ENCODE measurements at places on chromosomes 12 and 14.

GRCh38 chr12:15636060-15636890, 152.9 kb downstream of the EPS8 start:
- DNase-seq, result no peak

DNA sequence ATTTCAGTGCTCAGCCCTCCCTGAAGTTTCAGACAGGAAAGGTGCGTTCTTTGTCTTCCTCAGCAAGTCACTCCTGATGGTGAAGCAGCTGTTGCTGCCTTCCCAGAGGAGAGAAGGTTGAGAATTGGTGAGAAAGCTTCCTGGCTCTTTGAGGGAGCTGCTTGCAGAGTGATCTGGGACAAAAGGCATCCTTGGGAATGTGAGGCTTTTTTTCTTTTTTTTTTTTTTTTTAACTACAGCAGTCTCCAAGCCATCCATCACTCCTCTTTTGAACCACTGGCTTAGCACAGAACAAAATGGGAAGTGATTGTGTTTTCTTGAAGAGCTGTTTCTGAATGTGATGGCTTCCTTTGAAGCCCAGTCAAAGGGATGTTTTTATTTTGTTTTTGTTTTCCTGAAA, 120.4 kb upstream of the LRIG3 start:
- no peak for DNase-seq

- DNase-seq, result no peak
Observed at GRCh38 chr12:6641131-6641530, 5.4 kb upstream of the LPAR5 start.

- DNase-seq, result no peak
Observed at GRCh38 chr14:76810953-76811400, 1.7 kb downstream of the ANGEL1 start.

- DNase-seq, result no peak
Observed at GRCh38 chr14:75147423-75148071, 20.7 kb upstream of the NEK9 start.

- no peak for DNase-seq
Observed at GRCh38 chr12:40292788-40293429, 68.1 kb downstream of the LRRK2 start.

DNA sequence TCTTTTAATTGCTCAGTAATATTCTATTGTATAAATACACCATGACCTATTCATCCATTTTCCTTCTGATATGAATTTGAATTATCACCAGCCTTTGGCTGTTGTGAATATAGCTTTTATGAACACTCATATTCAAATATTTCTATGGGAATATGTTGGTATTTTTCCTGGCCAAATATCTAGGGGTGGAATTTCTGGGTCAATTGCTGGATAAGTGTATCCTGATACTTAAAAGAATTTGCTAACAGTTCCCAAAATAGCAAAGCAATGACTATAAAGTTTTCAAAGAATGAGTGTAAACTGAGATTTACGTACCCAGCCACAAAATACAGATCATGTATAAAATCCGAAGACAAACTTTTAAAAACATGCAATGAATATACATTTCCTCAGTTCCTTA, 148.7 kb upstream of the CLEC14A start:
- no peak for DNase-seq

DNA sequence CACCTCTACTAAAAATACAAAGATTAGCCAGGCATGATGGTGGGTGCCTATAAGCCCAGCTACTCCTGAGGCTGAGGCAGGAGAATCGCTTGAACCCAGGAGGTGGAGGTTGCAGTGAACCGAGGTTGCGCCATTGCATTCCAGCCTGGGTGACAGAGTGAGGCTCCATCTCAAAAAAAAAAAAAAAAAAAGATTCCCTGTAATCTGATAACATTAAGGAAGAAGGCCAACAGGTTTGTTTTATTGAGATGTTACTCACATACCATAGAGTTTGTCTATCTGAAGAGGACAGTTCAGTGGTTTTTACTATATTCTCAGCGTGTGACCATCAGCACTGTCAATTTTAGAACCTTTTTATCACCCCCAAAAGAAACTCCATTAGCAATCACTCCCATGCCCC, 37.5 kb downstream of the TSPAN9 start:
- DNase-seq, result no peak

GRCh38 chr12:24153079-24153478, 203.6 kb upstream of the SOX5 start:
- DNase-seq, result no peak

GRCh38 chr12:110972866-110973265, 52.5 kb upstream of the MYL2 start:
- DNase-seq, result no peak

DNA sequence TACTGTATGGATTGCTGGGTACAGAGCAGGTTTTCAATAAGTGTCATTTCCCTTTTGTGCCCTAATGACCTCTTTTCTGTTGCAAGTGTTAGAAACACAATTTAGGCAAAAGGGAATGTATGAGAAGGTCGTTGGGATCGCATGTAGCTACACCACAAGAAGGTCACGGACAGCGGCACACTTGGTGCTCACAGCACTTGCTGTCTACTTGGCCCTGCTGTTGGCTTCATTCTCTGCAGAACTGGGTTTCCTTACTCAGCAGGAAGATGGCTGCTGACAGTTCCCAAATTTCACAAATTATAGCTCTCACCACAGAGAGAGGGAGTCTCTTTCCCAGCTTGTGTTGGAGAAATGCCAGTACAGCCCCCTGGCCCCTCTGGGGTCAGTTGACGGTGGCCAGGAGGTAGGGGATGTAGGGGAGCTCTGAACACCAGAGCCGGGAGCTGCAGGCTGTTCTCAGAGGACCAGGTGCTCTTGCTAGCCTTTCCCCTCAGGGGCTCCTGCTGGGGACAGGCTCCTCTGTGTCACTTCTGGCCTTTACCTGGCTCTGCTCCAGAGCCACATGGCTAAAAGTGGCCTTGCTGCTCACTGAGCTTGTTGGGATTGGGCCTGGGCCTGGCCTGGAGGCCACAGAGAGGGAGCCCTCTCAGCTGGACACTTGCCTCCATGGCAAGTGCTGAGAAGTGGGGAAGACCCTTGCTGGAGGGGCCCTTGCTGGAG, 50.9 kb upstream of the BCL7A start:
- no peak for DNase-seq

DNA sequence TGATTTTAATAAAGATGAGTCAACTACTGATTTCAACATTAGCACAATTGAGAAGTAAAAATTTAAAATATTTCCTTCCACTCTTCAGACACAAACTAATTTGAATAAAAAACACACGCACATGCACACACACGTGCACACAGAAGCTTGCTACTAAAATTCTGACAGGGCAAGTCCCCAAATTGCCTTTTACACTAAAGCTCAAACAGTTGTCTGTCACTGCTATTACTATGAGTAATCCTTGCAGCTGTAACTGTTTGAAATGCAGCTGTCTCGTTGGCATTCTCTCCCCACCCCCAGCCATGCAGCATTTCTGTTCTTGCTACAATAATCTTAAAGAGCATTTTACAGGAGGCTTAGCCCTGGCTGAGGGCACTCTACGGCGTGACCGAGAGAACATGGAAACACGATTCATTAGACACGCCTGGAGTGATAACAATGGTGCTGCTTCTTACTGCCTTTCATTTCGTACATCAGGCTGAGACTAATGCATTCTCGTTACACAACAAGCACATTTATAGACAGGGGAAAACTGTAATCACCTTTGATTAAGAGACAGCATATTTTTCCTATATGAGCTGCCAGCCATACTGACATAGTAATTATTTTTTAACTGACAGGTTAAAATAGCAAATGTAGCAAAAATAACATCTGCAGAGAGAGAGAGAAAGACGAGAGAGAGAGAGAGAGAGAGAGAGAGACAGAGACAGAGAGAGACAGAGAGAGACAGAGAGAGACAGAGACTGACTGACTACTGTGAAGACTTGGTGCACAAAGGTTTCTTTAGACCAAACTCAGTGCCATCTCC, 153.8 kb downstream of the MED13L start:
- DNase-seq, result no peak

- no peak for DNase-seq
Observed at GRCh38 chr12:112756918-112757317, 34.6 kb upstream of the RPH3A start.

- no peak for DNase-seq
Observed at GRCh38 chr12:40911676-40912075, 219.4 kb downstream of the CNTN1 start.

DNA sequence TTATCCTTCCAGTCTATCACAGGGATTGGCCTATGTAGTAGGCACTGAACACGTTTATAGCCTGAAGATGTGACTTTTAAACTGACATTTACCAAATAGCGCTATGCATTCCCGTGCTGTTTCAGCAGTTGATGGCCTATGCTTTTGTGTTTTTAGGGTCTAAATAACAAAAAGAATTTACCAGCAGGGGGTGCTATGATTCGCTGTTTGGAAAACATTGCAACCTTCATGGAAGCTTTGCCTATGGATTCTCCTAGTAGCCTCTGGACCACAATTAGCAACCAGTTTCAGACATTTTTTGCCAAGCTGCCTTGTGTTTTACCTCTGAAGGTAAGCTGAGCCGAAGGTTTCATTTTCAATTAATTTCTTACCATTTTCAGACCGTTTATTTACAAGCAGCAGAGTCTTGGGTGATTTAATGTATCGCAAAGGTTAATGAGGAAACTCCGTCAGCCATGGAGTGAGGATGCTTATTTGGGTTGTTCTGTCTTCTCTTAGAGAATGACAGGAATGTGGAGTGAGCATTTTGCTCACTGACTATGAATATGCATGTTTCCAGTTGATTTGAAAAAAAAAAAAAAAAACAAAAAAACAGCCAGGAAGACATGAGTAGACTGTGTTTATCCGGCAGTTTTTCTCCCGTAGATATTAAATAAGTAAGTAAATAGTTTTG, 133.1 kb downstream of the PRIMA1 start:
- DNase-seq, result no peak

DNA sequence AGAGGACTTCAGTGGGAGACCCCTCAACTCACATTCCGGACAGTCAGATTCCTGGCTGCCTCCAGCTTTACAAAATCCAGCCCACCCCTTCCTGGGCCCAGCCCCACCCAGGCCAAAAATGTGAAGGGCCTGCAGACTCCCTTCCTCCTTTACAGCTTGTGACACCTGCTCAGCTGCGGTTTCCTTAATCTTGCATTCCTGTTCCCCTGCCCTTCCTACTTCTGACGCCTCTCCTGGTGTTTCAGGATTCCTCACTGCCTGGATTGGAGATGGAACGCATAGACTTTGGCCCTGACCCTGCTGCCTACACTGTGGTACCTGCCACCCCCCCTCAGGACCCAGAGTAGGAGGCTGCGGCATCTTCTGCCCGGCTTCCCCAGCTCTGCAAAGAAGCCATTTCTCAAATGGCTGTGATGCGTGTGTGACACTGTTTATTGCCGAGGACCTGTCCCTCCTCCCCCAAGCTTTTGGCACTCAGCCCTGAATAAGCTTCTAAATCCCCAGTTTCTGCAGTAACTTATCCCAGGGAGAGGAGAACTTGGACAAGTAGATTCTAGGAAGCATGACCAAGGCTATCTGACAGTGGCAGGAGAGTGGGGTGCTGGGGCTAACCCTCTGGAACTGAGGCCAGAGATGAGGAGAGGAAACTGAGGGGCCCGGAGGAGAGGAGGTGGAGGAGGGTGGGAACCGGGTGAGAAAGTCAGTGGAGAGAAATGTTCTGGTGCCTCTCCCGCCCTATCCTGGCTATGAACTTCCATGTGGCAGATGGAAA, 24.9 kb upstream of the BCDIN3D start:
- no peak for DNase-seq

GRCh38 chr12:10307630-10308029, at the start of gene KLRD1:
Gene KLRD1, plus strand, starts transcription at chr12:10307870. Its CDS starts 208 bp downstream, at chr12:10308078.
- DNase-seq, result no peak

DNA sequence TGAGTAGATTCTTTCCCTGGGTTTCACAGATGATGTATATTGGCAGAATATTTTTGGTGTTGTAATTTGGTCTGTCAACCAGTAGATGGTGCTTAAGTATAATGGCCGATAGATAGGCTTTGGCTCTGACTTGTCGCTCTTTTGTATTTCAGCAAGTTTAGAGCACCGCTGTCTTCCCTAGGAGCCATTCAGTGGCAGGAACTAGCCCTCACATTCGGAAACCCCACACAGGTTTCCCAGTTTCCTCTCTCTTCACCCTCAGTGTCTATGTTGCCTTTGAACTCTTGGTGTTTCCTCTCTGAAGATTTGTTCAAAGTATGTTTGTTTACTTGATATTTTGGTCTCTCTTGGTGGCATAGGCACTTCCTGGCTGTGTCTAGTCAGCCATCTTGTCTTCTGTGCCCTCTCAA, 102.2 kb downstream of the GPHN start:
- DNase-seq, result no peak

DNA sequence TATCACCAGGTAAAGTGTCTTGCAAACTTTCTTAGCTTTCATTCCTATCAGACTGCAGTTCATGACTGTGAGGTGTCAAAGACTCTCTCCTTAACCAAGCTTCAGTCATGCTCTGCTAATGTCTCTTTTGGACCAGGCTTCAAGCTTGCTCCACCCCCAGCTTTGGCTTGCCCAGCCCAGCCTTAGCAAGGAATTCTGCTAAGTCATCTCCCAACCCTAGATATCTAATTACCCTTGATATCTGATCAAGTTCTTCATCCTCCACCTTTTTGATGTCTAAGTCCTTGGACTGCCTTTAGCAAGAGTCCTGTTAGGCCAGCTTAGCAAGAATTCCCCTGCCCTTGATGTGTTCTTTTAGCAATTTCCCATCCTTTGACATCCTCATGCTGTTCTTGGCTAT, 108.9 kb upstream of the FGD4 start:
- DNase-seq, result no peak

DNA sequence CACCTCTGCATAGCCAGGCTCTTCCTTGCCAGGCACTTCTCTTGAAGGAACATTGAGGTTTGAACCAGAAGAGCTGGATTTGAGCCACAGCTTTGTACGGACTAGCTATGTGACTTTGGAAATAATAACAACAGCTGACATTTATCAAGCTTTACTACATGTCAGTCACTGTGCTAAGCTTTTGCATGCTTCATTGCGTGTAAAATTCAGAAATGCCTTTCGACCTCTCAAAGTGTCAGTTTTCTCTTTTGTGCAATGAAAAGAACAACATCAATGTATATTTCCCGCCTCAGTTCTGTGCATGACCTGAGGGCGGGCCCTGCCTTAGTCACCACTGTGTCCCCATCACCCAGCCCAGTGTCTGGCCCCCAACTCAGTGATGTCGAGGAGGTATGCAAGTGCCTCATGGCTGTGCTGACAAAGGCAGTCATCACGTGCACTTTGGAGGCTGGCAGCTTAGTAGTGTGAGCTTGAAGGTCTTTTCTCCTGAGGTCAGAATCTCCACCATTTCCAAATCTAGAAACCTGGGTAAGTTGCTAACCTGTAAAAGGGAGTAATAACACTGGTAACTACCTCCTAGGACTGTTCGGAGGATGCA, 17.9 kb upstream of the AQP2 start:
- no peak for DNase-seq

GRCh38 chr12:122757568-122757967, 4.9 kb downstream of the DENR start:
- DNase-seq, result no peak

GRCh38 chr12:7169951-7170350, 19.5 kb upstream of the PEX5 start:
- DNase-seq, result no peak

- no peak for DNase-seq
Observed at GRCh38 chr12:7758766-7759140, 6.3 kb upstream of the NANOGNB start.

DNA sequence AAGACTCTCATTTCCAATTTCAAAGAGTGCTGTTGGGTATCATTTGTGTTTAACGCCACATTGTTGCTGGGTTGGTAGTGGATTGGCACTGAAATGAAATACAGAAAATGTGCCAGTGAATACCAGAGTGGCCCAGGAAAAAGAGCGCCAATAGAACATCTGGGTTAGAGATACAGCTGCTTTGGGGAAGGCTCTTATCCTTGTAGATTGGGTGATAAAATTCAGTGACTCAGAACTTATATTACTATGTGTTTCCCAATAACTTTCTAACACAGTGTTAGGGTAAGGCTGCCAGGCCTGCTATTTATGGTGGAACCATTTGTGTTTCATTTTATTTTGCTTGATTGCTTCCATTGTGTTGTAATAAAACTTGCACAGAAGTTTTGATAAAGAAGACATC, 168.2 kb upstream of the SSTR1 start:
- DNase-seq, result no peak

Measured in stimulated activated CD8-positive, alpha-beta memory T cell treated with anti-CD3 and anti-CD28 coated beads, Interleukin-15, amount 100 ng/mL, for 48 hours (primary cell).